Upper lobe of left lung (tissue), 6 donors: ENCODE measurements at places on chromosomes 4 and X.

GRCh38 chrX:68995780-68996551 is 167.1 kb downstream of the EFNB1 start:
- peak; percentile 33 for DNase-seq

- no peak for DNase-seq
Measured at GRCh38 chr4:150384249-150384648, 197.7 kb upstream of the MAB21L2 start.

- DNase-seq, result no peak
Measured at GRCh38 chrX:38601866-38602265, 40.5 kb downstream of the TSPAN7 start.

DNA sequence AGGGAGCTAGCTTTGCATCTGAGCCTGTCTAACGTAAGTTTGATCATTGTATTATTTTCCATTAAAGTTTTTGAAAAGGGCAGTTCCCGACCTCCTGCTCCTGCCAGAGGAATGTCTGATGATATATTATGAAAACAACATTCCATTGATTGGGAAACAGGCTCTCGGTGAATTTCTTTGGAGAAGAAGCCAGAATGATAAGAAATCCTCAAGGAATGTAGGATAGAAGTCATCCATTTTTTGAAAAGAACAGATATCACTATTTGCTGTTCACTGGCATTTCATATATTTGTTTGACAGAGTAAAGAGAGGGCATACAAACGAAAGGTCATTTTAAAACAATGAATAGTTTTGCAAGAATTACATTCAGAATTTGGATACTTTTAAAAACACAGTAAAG is 781.0 kb upstream of the HTR2C start:
- DNase-seq, result no peak

GRCh38 chrX:41923978-41924683 is 777 bp upstream of the CASK start:
- DNase-seq, result peak; percentile 47

DNA sequence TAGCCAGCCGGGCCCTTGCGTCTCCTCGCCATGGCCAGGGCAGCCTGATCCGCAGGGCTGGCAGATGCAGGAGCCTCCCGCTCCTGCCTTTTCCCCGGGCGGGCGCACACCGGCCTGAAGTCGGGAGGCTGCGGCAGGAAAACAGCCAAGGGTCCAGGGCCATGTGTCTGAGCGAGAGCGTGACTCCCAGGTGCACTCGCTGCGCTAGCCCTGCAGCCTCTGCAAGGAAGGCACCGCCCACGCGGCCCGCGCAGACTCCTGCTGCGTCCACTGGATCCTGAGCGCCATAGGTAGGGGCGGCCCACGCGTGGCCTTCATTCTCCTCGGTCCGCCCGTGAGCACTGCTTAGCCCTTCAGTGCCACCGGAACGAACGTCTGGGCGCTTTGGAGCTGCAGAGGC is 379.9 kb downstream of the TRAM1L1 start:
- DNase-seq, result peak; percentile 77

GRCh38 chr4:170705907-170706306 is 616.2 kb upstream of the AADAT start:
- DNase-seq, result no peak

- no peak for DNase-seq
Measured at GRCh38 chr4:152218576-152218975, 317.3 kb downstream of the FBXW7 start.

- DNase-seq, result no peak
Measured at GRCh38 chr4:9949573-9949972, 71.7 kb downstream of the SLC2A9 start.

DNA sequence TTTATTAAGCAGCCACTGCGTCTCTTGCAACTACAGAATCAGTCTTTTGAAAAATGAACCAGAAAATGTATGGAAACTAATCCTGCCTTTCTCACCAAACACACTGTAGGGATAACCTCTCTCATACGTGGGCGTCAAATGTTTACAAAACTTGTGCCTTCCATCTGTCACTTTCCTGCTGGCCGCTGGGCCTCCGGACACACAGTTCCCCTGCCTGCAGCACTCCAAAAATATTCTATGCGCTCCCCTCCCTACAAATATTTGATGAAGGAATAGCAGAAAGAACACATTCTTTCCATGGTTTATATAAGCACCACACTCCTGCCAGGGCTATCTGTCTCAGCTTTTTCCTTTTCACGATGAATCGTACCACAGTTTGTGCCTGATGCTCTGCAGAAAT is 14.9 kb upstream of the CYTL1 start:
- no peak for DNase-seq

DNA sequence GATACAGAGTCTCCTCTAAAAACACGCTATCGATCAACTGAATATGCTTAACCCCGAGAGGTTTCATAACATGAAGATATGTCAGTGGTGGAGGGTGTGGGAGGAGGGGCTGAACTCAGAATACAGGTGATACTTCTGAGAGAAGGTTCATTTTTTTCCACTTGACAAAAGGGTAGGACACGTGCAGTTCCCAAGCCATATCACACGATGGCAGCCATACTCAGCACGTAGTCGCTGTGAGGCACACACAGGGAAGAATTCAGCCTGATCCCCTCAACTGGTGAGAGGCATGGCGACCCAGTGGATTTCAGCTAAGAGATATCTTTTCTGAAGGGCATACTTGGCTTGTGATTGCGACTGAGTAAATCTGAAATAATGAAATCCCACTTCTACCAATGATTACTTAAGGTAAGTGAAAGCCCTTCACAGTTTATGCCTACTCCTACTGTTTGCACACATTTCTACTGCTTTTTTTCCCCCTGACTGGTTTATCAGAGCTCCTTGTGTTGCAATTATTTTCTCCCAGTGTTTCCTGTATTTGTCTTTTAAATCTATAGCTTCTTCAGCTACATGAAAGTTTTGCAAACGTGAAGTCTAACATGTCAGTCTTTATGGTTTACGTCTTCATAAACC is 133.1 kb downstream of the CORIN start:
- DNase-seq, result peak; percentile 63
